Right renal cortex interstitium (tissue), 3 donors: ENCODE measurements at places on chromosomes 6 and 20.

GRCh38 chr6:3324262-3324942 lies 65.7 kb downstream of the PSMG4 start:
- DNase-seq: no peak

GRCh38 chr20:54098047-54098446 lies 27.7 kb upstream of the BCAS1 start:
- no peak for DNase-seq

- no peak for DNase-seq
Observed at GRCh38 chr20:62266340-62266739, 28.0 kb downstream of the OSBPL2 start.

DNA sequence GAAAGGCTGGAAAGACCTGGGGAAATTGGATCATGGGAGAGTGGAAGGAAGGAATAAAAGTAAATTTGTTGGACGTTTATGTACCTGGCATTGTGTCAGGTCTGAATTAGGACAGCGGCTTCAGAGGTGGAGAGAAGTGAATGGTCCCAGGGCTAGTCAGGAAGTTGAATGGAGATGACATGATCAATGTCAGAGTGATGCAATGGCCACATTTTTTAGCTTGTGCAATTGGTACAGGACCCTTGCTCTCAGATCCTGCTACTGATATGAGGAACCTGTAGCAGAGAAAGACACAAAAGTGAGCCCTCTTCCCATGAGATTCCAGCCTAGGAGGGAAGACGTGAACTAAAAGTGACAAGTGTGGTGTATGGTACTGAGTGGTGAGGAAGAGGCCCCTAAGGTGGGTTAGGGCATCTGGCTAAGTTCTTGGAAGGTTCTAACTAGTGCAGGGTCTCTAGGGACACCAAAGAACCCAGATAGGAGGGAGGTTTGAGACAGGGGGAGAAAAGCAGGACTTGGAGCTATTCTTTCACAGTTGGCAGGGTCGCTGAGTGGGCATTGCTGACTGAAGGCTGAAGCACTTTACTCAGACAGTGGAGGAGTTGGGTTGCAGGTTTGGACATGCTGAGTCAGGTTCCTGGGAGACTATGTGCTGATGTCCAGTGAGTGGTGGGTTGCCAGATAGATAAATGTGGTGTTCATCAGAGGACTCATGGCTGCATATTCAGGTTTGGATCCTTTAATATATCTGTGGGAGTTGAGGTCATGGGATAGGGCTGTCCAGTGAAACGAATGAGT lies 266.1 kb upstream of the RNF24 start:
- DNase-seq: no peak

DNA sequence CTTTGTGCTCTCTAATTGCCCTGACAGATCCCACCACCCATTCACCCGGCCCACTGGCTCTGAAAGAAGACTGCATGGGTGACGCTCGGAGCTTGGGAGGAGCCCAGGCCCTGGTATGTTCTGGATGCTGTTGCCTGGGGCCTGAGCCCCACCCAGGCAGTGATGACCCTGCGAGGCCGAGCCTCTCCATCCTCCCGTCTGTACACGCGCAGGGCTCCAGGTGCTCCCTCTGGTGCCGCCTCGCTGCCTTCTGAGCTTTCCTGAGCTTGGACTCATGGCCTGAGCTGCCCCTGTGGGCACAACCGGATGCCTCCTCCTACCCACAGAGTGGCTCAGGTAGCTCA lies 61.2 kb downstream of the STK35 start:
- DNase-seq: no peak

DNA sequence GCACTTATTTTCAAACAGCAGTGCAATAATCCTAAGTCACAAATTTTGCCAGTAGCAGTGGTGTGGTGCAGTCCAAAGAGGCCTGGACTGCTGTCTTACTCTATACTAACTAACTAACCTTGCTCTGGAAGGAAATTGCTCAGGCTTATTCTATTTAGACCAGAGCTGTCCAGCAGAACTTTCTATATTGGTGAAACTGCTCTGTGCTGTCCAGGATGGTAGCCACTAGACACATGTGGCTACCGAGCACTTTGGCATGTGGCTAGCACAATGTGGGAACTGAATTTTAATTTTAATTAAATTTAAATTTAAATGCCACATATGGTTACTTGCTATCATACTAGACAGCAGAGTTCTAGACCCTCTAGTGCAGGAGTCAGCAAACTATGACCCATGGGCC lies 27.1 kb upstream of the FBXO9 start:
- no peak for DNase-seq

- no peak for DNase-seq
Observed at GRCh38 chr6:72102561-72102960, 216.2 kb downstream of the RIMS1 start.

DNA sequence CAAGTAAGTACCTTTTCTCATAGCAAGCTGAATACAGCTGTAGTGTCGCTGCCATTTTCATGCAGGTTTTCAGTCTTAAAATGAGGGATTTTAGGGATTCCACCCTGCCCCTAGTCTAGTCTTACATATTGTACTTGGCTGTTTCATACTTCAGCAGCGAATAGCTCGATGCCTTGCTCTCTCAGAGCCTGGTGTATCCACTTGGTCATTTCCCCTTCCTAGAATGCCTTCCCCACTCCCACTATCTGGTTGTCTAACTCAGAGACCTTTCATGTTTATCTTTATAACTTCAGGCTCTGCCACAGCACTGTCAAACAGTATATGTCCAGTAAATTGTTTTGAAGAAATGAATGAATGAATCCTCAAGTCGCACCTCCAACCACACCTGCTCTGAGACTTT lies 21.1 kb upstream of the IPCEF1 start:
- no peak for DNase-seq

GRCh38 chr6:14274546-14275492 lies 157.2 kb downstream of the CD83 start:
- DNase-seq: no peak

- no peak for DNase-seq
Observed at GRCh38 chr6:44533421-44533820, 145.9 kb downstream of the CDC5L start.

DNA sequence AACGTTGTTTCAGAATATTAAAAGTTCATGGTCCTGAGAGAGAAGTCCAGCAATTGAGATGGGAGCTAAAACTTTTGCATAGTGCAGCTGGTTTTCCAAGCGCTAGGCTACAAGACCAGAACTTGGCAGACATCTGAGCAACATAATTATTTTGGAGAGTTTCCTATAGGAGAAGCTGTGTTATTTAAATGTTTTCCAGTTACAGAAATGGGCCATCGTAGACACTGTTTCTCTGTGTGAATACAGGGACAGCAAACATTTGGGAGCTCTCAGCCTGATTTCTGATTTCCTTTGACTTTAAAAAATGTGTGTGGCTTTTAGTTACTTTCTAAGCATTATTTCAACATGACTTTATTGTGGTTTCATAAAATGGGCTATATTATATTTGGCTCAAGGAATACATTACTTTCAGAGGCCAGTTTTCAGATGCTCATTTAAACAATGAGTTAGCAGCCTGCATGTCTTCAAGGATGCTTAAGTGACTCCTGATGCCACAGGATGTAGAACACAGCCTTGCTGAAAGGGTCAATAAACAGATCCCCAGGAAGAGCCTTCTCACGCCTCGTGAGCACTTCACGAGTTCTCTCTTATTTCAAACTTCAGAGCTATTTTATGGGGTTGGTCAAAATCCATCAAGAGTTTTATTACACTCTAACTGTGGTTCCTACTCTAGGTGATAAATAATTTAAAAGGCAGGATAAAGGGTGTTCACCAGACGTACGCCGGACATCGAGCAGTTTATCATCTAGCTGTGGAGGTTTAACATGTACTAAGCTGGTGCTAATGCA lies 193.8 kb downstream of the SMOC2 start:
- DNase-seq: peak; percentile 64
